Mammary epithelial cell (primary cell): ENCODE measurements at places on chromosomes 5 and 9.

GRCh38 chr5:15643731-15644130 is 143.8 kb downstream of the FBXL7 start:
- no peak for DNase-seq

DNA sequence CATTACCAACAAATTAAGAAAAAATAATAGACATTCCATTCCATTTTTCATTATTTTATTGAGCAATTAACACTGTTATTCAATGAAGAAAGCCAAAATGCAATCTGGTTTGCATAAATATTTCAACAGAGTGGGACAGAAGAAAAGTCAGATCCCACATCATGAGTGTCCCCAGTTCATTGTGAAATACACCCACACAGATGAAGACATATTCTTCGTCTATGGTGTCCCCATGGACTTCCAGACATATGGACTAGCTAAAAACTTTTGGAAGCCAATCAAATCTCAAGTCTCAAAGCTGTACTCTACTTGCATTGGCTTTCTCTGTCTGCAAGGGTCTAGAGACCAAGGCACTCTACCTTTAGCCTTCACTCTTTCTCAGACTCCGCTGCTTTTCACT is 194.3 kb downstream of the SEMA5A start:
- DNase-seq, result no peak

GRCh38 chr9:106864373-106865143 is 1.6 kb downstream of the ZNF462 start:
- peak; percentile 71 for DNase-seq

- peak; percentile 71 for DNase-seq
Measured at GRCh38 chr5:59380350-59380951, 513.1 kb downstream of the PDE4D start.

DNA sequence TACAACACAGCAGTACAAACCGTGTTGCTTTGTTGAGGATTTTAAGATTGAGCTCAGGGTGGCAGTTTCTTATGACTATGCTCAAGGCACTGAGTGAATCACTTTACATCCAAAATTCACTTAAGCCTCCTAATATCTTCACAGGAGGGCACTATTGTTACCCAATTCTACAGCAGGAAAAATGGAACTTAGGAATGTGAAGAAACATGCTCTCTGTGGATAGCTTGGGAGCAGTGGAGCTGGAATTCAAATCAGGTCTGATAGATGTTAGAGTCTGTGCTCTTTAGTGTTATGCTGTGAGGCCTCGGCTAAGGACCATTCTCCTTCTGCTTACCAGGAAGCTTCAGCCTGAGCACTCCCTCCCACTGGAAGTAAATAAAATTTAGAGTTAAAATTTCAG is 18.7 kb upstream of the HMHB1 start:
- DNase-seq, result no peak

- no peak for DNase-seq
Measured at GRCh38 chr5:8766448-8766847, 779.4 kb downstream of the SEMA5A start.

GRCh38 chr9:18903450-18903849 is 129.6 kb downstream of the SAXO1 start:
- no peak for DNase-seq

DNA sequence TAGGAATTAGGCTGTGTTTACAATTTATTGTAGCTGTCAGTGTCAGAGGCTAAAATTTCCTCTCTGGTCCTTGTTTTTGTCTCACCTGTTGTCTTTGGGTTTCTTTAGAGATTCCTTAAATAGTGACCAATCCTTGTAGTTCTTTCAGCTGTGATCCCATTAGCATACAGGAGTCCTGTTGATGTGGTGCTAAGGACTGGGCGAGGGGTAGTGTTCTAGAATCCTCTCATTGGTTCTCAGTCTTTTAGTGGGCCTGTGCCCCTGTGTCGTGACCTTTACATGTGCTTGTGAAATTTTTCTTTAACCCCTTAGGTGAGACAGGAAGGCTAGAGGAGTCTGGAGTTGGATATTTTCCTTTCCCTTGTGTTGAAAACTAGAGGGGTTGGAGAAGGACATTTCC is 51.2 kb downstream of the ZNF618 start:
- DNase-seq, result no peak

DNA sequence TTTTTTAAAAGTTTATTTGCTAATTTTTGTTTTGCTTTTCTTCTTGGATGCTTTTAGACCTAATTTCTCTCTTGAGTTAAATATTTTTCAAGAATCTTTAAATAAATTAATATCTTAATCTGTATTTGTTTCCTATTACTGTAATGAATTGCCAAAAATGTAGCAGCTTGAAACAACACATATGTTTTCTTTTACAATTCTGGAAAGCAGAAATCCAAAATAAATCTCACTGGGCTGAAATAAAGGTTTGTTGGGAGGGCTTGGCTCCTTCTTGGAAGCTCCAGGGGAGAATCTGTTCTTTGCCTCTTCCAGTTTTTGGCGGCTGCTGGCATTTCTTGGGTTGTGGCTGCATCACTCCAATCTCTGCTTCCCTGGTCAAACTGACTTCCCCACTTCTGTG is 658.1 kb upstream of the ARRDC3 start:
- no peak for DNase-seq
